ENCODE measurements at places on chromosomes 16 and 17.

GRCh38 chr16:471353-472198 is 46.1 kb downstream of the RAB11FIP3 start:
- DNase-seq = no peak

- DNase-seq = no peak
Measured at GRCh38 chr16:4318451-4318910, 2.6 kb downstream of the GLIS2 start.

DNA sequence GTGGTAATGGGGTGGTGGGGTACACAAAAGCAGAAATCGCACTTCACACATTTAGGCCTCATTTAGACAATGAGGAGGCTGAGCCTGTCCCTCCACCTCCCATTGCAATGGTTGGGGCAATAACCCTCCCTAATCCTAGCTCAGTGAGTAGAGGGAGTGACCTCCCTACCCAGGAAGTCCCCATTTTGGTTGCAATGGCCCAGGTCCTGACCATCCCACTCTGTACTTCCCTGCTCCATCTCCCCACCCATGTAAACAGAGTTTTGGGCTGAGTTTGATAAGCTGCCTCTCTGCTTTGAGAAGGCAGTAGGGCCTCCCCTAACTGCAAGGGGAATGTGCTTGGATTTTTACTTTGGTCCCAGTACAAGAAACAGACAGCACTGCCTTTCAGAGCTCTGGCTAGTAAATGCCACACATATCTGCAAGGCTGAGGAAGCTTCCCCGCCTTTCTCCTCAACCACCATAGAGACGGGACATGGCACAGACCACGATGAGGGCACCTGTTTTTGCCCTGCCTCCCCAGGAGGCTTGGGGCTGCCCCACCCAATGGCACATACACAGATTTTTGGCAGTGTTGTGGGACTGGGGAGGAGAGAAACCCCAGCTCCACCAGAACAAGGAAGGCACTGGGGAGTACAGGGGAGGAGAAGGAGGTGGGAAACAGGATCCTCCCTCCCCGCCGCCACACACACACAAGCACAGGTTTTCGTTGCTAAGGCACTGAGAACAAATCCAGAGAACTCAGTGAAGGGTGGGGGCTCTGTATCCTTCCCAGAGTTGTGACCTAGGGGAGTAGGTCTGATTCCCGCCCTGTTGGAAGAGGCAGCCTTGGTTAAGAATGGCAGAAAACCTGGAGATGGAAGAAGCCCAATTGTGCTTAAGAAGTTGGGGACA is 7.3 kb downstream of the VAT1 start:
- no peak for DNase-seq

DNA sequence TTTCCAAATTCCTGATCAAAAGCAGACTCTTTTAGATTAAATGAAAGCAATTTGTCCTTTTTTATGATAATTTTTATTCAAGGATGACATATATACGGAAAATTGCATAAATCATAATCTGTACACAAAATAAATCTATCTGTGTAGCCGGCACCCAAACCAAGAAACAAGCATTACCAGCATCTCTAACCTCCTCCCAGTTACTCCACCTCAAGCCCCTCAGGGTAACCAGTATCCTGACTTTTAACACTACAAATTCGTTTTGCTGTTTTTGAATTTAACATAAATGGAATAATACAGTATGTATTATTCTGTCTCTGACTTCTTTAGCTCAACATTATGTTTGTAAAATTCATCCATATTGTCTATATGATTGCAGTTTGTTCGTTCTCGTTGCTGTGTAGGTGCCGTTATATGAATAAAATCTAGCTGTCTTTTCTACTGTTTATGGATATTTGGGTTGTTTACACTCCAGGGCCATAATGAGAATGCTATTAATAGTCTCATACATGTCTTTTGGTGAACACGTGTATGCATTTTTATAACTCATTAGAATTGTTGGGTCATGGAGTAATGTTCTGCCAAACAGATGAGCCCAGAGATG is 1.0 kb downstream of the TEKT1 start:
- DNase-seq = no peak

GRCh38 chr17:73288534-73289302 is 23.1 kb downstream of the CDC42EP4 start:
- no peak for DNase-seq

DNA sequence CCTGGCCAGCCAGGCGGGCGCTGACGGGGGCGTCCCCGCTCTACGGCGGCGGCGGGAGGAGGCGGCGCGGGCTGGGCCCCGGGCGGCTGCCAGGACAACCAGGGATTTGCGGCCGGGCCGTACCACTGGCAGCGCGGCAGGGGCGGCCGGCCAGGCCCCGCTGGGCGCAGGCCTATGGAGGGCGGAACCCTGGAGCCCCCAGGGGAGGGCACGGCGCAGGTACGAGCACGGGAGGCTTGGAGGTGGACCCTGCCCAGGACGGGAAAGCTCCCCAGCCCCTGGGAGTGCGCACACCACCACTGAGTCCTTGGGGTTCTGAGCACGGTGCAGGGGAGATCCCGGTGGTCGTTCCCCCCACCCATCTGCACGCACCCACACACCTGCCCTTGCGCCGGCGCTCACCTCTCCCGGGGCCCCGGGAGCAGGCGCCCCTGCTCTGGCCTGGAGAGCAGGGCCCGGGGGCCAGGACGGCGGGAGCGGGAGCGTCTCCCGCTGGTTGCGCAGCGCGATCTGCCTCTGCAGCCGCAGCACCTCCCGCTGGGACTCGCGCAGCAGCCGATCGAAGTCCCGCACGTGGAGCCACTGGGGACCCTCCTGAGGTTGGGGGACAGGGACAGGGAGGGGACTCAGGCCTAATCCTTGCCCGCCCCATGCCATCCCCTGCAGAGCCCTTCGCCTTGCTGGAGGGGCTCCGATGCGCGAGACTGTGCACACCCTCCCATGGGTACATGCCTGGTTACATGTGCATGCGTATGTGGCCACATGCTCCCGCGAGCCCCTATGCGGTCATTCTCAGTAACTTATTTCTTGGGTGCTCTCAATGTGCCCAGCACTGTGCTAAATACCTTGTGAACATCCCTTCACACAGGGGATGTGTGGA is 3.9 kb downstream of the TSPOAP1 start:
- no peak for DNase-seq

DNA sequence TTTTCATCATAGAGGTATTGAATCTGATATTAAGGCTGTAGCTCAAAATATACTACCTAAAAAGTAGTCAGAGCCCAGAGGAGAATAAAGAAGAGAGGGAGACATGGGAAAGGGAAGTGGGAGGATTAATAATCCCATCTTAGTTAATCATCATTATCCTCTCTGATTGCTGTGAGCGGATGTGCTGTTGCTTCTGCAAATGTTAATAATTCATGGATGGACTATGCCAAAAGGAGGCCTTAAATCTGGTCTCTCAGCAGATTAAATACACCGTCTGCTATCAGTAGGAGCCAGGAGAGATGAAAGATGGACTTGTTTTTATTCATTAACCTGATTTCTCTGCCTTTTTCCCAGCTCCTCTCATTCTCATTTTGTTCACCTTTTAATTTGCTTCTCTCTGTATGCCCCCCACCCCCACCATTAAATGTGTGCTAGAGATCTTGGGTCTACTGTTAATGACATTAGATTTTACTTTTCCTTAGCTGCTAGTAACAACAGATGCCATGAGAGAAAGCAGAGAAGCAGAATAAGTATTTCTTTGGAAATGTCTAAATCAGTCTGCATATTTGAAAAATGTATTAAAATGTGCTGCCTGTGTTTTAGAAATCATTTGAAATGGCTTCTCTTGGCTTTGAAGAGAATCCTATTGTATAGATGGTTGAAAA is 44.2 kb downstream of the NUP93 start:
- no peak for DNase-seq

DNA sequence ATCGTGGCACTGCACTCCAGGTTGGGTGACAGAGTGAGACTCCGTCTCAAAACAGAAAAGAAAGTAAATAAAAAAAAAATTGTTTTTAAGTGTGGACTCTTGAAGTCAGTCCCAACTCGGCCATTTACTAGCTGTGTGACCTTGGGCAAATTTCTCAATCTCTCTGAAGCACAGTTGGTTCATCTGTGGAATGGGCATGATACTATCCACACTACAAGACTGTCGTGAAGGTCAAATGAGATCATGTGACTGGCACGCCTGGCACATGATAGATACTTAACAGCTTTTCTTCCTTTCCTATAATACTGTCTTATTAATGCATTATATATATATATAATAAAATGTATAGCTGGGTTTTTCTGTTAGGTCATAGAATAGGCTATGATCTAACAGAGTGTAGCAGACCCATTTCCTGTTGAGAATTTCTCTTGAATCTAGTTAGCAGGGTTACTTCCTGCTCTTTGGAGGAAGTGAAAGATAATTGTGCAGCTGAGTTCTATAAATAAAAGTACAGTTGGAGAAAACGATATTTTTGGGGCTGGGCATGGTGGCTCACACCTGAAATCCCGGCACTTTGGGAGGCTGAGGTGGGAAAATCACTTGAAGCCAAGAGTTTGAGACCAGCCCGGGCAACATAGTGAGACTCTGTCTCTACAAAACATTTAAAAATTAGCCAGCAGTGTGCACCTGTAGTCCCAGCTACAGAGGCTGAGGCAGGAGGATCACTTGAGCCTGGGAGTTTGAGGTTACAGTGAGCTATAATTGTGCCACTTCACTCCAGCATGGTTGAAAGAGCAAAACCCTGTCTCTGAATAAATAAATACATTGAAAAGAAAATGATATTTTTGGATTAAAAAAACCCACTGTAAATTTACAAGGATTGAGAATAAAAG is 7.3 kb downstream of the MILR1 start:
- peak; percentile 58 for DNase-seq

DNA sequence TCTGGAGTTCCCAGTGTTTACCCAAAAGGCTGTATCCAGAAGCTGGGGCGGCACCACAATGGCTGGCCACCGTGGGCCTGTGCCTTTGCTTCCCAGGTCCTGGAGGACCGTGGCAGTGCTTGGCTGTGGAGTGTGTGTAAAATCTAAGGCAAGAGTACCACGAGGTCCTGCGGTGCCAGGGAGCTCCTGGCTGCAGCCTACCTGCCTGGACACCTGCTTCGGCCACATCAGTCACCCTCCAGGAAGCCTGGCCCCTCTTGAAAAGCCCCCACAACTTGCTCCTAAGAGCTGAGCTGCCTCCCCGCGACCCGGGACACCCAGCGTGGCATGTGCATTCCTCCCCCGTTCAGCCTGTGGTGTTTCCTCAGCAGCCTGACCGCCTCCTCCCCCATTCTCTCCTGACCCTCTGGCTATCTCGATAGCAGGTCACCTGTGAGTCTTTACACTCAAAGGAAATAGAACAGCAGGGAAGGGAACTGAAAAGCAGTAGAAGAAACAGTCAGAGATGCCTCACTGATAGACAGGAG is 7.9 kb downstream of the TIMM22 start:
- no peak for DNase-seq

GRCh38 chr16:11470676-11471415 is 115.9 kb downstream of the LITAF start:
- no peak for DNase-seq

- DNase-seq = no peak
Measured at GRCh38 chr17:17887752-17888304, 51.0 kb upstream of the SREBF1 start.

DNA sequence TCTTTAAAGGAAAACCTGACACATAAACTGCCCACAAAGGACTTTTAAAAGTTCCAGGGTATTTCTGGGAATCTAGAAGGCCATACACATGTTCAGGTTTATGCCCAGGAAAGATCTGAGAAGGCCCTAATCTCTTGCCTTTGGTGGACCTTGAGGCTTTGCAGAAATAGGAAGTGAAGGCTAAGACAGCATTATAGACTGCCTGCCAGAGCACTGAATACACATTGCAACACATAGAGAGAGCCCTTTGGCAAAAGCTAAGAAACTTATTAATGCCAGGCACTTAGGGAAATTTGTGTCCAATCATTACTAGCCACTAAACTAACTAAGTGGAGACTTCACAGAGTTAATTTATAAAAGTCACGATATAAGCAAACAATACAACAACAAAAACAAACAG is 70.4 kb downstream of the MMD start:
- DNase-seq = peak; percentile 21

DNA sequence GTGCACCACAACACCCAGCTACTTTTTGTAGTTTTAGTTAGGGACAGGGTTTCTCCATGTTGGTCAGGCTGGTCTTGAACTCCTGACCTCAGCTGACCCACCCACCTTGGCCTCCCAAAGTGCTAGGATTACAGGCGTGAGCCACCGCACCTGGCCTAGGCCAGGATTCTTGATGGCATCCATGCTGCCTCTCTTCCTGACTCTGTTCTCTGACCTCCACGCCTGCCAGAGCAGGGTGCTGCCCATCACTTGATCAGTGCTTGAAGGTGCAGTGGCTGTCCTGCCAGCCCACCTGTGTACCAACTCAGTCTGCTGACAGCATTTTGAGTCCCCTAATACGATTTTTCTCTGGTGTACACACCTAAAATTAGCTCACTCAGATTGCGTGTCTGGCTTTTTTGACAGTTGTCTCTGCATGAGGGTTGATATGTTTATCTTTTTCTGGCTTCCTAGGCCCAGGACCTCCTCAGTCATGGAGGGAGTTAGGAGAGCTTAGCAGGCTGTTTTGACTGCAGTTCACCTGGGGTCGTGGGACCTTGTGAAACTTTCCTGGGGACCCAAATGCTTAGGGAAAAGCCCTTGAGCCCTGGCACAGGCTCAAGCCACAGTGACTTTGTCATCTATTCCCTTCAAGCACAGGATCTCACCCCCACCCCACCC is 5.9 kb downstream of the HAS3 start:
- no peak for DNase-seq

DNA sequence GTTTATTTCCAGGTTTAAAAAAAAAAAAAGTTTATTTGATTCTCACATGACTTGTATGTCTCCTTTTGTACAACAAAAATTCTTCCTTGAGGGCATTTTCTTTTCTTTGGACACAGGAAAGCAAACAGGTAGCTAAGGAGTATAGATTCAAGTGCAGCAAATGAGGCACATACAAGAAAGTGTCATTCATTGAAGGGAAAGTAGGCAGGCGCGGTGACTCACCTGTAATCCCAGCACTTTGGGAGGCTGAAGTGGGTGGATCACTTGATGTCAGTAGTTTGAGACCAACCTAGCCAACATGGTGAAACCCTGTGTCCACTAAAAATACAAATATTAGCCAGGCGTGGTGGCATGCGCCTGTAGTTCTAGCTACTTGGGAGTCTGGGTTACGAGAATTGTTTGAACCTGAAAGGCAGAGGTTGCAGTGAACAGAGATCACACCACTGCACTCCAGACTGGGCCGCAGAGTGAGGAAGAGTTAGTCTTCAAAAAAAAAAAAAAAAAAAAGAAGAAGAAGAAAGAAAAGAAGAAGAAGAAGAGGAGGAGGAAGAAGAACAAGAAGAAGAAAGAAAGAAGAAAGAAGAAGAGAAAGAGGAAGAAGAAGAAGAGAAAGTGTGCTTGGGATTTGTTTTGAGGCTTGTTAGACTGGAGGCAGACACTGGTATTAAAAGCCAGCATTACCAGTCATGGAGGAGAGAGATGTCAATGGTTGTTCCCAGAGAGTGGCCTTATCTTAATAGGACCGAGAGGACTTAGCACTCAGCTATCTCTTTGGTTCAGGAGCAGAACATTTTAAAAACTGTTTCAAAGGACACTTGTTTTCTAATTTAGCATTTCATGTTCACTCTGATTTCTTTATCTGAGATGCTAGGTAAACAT is 19.7 kb downstream of the GINS3 start:
- DNase-seq = no peak

Measured in inflammatory macrophage treated with lipopolysaccharide for 1 hour (primary cell).